Frontal cortex (tissue), 4 donors: ENCODE measurements at places on chromosomes 1 and 21.

- DNase-seq: no peak
Measured at GRCh38 chr1:222706815-222707214, 5.5 kb downstream of the AIDA start.

- no peak for DNase-seq
Measured at GRCh38 chr1:164846731-164847691, 288.0 kb downstream of the PBX1 start.

- no peak for DNase-seq
Measured at GRCh38 chr1:28309702-28310101, 19.1 kb upstream of the MED18 start.

DNA sequence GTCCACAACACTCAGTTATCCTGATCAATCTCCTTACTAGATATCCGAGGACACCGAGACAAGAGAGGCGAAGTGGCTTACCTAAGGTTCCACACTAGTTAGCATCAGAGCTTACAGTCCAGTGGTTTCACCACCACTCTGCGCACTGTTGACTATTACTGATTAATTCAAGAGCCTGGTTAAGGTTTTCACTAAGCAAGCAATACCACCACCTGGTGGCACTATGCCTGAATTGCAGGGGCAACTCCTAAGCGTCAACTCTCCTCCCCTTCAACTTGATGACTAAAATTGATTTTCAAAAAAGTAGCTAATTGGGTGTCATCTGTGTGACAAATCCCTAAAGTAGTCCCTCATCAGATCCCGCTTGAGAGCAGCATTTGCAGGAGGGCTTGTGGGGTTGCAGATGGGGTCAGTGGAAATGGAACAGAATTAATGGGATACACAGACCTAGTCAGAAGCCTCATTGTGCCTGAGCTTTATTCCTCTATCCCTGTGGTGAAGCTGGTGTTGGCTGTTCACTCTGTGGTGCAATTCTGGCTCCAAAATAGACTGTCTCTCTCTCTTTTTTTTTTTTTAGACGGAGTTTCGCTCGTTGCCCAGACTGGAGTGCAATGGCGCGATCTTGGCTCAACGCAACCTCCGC is 9.1 kb downstream of the TTC22 start:
- DNase-seq: no peak

- DNase-seq: no peak
Measured at GRCh38 chr1:246394121-246394520, 113.0 kb downstream of the SMYD3 start.

DNA sequence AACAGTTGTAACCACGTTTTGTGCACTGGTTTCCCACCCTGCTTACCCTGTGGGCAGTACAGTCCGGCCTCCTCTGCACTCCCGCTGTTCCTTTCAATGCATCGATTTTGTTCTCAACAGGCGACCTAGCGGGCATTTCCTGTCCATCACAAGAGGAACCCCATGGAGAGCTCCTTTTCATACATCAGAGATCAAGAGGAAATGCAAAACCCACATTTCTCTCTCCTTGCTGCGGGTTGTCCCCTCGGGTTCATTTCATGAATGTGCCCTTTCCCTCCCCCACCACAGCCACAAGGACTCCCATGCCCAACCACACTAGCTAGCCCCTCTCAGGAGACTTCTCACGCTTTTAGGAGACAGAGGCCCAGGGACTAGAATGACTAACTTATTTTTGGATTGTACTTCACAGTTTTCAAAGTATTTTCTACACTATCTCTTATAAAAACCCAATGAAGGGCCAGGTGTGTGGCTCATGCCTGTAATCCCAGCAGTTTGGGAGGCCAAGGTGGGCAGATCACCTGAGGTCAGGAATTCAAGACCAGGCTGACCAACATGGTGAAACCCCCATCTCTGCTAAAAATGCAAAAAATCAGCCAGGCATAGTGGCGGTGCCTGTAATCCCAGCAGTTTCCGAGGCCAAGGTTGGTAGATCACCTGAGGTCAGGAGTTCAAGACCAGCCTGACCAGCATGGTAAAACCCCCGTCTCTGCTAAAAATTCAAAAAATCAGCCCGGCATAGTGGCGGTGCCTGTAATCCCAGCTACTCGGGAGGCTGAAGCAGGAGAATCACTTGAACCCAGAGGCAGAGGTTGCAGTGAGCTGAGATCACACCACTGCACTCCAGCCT is 18.4 kb downstream of the ATP1A4 start:
- no peak for DNase-seq

GRCh38 chr1:172354291-172355274 is 65.9 kb upstream of the C1orf105 start:
- DNase-seq: no peak

DNA sequence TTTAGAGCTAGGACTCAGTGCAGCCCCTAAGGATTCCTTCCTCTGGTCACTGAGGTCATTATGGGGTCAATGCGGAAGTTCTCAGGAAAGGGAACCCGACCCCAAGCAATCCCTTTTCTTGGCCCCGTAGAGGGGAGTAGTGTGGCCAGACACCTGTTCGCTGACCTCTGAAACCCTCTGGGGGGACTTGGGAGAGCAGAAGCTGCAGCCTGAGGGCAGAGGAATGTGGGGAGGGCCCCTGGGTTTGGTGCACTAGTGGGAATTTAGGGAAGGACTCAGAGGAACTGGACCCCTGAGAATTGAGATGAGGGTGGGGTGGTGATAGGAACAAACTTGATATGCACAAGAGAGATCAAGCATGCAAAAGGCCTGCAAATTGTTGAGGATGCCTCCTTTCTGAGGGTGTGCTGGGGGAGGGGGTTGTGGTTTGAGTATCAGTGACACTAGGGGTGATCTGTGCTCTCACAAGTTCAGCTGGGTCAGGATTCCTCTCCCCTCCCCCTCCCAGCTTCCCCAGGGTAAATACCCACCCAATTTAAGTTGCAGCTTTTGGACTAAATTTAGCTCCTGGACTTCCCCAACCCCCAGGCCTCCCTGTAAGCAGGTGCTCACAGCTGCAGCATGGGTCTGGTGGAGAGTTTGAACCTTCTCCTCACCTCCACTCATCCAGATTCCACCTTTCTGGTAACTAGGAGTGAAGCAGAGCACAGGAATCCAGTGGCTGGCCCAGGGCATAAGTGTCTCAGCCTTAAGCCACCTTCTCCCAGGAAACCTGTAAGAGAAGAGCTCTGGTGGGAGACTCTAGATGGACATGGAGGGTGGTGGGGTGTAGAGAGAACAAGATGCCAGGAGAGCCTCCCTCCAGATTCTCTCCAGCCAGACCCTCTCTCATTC is 13.5 kb downstream of the ADAMTSL4 start:
- DNase-seq: no peak

DNA sequence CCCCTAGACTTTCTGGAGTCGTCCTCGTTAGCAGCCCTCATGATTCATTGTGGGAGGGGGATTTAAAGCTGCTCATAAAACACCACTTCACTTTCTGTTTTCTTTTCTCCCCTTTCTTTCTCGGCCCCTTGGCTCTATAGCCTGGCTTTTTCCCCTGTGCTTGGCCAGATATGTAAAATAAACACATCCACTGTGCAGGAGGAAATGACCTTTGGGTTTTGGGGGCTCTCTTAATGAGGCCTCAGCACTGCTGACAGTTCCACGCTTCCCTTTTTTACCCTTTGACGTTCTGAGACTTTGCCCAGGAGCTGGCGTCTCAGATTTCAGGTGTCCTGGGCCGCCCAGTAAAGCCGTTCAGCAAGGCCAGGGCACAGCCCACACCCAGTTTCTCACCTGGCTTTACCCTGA is 65.7 kb downstream of the RUNX3 start:
- no peak for DNase-seq

DNA sequence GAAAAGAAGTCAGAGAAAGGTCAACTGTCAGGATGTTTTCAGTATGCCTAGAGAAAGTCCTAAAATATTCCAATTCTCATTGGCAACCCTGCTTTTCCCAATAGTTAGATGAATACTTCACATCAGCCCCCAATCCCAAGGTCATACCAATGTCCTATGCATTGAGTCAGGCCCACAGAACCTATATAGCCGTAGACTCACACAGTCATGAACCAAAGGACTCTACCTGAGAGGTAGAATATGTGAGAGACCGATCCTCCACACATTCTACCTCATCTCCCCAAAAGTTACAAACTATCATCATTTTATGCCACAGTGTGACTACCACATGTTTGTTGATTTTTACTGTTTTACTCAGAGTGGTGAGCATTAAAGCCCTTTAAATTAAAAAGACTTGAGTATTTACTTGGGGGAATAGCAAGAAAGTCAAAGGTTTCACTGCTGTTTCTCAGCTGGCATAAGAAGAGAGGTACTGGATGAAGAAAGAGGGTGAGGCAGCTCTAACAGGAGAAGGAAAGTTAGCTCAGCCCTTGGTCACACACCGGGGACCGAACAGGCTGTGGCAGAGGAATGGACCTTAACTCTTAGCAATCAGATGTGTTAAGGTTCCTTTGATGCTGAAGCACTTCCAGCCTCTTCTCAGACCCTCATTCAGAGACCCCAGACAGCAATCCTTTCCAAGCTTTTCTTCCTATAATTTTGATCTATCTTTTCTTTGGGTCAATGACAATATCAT is 937 bp downstream of the CD48 start:
- no peak for DNase-seq

DNA sequence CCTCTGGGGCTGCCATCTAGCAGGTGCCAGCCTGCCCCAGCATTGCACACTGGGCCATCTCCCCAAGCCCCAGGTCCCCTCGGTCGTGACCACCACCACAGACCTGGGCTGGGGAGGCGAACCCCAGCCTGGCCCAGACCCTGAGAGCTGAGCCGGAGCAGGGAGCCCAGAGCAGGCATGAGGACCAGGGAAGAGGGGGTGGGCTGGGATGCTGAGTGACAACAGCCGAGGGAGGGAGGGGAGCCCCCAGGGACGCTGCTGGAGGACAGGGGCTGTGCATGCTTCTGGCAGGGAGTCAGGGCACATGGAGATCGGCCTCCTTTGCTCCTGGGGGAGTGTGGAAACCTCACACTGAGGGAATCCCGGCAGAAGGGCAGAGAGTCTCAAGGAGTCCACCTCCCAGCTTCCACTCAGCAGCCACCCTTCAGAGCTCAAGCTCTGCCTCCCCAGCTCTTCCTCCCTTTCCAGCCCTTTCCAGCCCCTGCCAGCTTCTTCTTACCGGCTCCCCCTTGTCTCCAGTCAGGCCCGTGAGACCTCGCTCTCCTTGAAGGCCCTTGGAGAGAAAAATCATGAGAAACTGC is 23.7 kb upstream of the PEF1 start:
- no peak for DNase-seq

GRCh38 chr1:15155888-15156741 is 2.6 kb downstream of the TMEM51 start:
- no peak for DNase-seq

- DNase-seq: no peak
Measured at GRCh38 chr1:78322928-78323680, 167.7 kb upstream of the PTGFR start.

DNA sequence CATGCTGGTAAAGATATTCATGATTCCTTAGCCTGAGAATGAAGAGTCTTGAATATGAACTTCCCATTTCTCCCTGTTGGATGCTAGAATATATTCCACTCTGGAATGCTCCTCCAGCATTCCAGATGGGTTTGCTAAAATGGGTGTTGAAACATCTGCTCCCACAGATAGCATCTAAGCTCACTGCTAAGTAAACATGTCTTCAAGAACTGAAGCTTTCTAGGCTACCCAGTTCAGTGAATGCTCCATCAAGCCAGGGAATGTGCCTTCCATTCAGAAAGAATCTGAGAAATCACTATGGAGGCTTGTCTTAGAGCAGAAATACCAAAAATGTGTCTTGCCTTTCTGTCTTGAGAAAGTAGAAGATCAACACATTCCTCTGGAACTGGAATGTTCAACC is 81.1 kb downstream of the TNFSF18 start:
- no peak for DNase-seq

DNA sequence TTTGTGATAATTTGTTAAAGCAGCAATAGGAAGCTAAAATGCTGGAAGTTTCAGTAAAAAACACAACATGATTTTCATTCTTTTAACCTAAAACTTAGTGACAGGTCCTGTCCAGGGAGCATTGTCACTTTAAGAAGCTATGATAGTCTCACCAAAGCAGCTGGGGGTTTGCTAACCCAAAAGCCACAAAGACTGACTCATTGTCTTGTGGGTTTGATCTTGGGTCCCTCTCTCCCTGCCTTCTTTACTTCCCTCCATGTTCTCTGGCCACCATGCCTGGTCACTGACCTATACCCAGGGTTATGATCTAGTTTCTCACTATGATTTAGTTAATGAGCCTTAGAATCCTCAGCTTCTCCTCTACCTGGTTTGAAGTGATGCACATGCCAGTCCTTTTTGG is 213.5 kb upstream of the PTGFR start:
- DNase-seq: no peak

- no peak for DNase-seq
Measured at GRCh38 chr1:24278726-24279125, 40.4 kb upstream of the GRHL3 start.

DNA sequence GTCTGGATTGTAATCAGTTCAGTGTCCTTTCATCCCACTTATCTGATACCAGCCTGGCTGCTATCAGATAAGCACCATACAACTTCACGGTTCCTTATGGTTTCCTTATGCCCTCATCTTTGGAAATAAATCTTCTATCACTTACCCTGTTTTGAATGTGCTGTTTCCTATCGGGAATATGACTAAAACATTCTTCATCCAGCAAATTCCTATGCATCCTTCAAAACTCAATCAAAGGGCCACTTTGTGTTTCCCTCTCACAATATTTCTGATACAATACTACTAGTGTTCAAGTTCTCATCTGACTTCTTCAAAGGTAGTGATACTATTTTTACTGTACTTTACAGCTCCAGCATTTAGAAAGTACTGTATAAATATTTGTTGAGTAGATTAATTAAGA is 513.2 kb downstream of the OMA1 start:
- DNase-seq: no peak

DNA sequence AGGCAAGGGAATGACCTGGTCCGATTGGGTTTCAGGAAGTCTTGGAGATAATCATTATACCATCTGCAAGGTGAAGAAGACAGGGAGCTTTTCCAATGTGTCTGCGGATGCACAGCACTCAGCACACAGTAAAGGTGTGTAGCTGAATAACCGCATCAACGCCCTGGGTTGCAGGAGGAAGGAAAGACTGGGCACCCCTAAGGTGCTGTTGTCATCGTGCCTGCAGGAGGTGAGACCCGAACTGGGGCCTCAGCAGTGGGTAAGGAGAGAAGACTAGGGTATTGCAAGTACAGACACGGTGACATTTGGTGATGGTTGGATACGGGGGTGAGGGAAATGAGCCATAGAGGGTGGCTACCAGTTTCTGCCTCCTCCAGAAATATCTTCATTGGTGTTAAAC is 1.1 kb upstream of the TRIM62 start:
- DNase-seq: no peak
